ENCODE measurements at places on chromosomes 7 and 10.
A peak's percentile ranks its signal among the peaks of the same experiment; 100 is the strongest.

- DNase-seq = no peak
Measured at GRCh38 chr10:77855404-77856155, 71.0 kb downstream of the DLG5 start.

DNA sequence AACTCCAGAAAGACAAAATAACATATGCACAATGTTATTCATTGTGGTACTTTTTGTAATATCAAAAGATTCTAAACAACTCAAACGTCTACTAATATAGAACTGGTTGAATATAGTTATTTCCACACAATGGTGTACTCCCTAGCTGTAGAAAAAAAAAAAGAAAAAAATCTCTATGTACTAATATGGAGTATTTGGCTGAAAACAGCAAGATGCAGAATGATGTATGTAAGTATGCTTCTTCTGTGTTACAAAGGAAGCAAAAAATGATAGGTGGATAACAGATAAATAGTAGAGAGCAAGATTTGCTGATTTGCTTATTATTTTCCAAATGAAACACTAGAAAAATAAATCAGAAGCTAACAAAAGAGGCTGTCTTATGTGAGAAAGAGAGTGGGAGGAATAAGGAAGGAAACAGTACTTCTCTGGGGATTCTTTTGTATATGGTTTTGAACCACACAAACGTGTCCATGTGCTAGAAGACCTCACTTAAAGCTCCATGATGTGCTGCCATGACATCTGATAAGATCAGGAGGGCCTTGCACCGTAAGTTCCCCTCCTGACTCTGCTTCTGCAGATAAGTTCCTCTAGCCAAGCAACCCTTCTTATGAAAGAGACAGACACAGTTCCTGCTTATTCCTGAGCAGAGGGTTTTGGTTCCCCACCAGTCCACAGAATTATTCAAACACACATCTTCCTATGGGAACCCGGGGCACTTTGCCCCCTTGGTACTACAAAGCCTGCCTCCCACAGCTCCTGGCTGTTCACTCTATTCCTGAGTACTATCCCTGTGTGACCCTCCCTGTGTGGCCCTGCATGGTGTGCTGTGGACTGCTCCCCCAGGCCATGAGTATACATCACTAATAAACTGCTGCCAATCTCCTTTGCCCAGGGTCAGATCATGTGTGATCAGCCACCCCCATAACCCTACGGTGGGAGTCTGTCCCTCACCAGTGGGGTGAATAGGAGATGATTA is 159.1 kb downstream of the CCDC71L start:
- DNase-seq = no peak

DNA sequence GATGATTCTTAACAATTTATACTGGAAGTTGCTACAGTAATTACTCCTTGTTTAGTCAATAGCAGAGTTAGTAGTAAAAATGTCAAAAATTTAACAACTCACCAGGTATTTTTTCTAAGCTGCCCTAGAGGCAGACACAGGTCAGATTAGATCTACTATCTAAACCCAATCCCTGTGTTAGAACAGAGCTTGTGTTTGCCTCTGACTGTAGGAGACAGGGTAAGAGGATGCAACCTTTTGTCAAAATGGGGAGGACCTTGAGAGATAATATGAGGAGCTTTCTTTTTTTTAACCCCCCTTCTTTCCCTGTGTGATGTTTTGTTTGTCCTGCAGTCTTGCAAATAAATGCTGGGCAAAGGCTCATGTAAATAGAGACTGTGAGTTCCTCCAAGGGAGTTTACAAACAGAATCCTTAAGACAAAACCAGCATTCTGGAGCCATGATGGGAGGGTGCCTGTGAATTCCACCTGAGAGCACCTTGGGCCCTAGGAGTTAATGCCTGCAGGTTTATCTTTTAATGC is 353.1 kb downstream of the GATA3 start:
- DNase-seq = no peak

DNA sequence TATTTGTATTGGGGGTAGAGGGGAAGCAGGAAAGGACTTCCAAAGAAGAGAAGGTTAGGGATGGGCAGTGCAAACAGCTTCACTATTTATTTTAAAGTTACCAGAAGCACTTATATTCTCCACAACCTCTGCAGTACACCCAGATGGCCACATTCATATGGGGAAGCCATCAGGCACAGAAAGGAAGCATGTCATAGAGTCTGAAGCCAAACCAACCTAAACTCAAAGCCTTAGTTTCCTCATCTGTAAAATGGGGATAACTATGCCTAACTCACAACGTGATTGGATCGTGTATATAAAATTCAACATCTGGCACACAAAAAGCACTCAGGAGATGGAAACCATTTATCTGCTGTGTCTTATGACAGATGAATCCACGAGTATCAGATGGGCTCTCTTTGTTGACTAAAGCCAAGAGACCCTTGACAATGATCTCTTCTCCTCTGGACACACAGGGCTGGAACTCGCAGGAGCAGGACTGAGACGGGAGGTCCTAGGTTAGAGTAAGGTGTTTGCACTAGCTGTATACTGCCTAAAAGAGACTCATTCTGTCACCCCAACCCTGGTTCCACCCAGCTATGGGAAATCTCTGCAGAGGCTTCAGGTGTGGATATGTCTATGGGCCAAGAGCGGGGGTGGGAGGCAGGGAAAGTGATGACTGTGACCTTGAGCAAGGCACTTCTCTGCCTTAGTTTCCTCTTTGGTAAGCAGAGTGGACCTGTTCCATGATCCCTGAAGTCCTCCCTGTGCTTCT is 1.8 kb downstream of the KIAA1549 start:
- peak; percentile 55 for DNase-seq

DNA sequence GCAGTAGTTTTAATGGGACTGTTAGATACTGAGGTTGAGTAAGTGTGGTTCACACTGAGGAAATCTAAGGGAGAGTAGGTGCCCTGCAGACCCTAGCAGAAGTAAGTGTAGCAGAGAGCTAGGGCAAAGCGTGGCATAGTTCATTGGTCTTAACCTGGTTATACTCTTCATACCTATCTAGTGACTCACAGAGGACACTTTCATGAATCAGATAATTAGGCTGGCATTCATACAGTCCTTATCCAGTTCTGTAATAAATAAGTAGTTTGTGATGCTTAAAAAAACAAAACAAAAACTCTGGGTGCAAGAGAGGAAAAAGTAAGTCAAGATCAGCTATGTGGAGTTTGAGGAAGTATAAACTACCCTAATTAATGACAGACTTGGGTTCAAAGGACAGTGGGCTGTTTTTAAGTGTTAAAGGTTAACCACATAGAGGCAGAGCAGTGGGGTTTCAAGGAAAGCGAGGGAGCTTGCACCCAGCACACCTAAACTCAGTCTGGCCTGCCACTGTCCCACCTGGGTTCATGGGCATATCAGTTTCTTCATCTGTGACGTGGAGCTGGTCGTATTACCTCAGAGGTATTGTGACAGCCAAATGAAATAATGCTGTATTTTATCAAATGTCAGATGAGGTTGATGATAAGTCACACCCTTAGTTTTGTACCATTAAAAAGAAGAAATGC is 27.1 kb downstream of the LMTK2 start:
- peak; percentile 98 for DNase-seq

- no peak for DNase-seq
Measured at GRCh38 chr10:10540398-10540797, 477.3 kb upstream of the CELF2 start.

DNA sequence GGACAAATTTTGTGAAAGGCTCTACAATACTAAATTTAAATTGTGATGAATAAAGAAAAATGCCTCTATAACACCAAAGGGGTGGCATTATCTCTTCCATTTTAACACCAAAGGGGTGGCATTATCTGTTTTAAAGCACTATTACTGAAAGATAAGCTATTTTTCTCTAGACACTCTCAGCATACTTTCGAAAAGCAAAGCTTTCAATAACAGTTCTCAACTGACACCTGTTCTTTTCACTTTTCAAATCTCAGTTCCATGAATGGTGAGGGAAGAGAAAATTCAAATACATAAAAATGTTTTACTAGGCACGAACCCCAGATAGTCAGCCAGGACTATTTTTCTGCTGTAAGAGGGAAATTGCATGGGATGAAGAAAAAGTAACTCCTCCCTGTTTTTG is 103.8 kb downstream of the CPEB3 start:
- no peak for DNase-seq
